Left lung (tissue), 14 donors: ENCODE measurements at places on chromosomes 13 and 19.

DNA sequence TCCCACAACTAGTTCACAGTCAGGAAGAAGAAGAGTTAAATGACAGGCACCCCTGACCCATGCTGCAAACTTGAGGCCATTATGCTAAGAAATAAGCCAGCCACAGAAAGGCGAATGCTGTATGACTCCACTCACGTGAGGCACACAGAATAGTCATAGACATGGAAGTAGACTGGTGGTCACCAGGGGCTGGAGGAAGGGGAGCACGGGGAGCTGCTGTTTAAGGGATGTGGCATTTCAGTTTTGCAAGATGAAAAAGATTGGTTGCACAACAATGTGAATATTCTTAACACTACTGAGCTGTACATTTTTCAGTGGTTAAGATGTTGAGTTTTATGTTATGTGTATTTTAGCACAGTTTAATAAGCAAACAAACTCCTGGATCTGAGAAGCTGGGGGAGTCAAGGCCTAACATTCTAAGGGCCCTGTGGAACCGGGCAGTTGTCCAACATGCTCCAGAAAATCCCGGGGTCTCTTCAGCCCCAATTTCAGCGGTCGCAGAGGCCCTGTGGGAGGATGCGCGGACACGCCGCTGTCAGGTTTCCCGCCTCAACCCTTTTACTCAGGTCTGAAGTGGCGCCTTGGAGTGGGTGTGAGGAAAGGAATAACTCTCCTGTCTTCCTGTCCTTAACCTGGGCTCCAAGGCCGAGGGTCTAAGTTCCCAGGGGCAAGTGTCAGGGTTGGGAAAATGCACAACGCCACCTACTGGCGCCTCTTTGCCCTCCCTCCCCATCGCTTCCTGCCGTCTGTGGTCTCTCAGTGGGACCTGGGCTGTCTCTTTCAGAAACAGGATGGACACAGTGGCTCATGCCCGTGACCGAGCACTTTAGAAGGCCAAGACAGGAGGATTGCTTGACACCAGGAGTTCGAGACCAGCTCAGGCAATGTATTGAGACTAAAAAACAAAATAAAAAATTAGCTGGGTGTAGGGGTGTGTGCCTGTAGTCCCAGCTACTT lies 4.4 kb upstream of the TMEM272 start:
- no peaks in the 10 kb centered on the region for H3K36me3 ChIP-seq
- no peak overlapping the region for H3K27ac ChIP-seq
- H3K4me1 ChIP-seq: no peaks in the 10 kb centered on the region
- no peak overlapping the region for H3K4me3 ChIP-seq
- no peak for DNase-seq

- no peak overlapping the region for H3K27ac ChIP-seq
- no peaks in the 10 kb centered on the region for H3K4me1 ChIP-seq
- DNase-seq: peak; percentile 75
These were observed 51.6 kb downstream of the ZNF146 start for GRCh38 chr19:36266375-36266961.

DNA sequence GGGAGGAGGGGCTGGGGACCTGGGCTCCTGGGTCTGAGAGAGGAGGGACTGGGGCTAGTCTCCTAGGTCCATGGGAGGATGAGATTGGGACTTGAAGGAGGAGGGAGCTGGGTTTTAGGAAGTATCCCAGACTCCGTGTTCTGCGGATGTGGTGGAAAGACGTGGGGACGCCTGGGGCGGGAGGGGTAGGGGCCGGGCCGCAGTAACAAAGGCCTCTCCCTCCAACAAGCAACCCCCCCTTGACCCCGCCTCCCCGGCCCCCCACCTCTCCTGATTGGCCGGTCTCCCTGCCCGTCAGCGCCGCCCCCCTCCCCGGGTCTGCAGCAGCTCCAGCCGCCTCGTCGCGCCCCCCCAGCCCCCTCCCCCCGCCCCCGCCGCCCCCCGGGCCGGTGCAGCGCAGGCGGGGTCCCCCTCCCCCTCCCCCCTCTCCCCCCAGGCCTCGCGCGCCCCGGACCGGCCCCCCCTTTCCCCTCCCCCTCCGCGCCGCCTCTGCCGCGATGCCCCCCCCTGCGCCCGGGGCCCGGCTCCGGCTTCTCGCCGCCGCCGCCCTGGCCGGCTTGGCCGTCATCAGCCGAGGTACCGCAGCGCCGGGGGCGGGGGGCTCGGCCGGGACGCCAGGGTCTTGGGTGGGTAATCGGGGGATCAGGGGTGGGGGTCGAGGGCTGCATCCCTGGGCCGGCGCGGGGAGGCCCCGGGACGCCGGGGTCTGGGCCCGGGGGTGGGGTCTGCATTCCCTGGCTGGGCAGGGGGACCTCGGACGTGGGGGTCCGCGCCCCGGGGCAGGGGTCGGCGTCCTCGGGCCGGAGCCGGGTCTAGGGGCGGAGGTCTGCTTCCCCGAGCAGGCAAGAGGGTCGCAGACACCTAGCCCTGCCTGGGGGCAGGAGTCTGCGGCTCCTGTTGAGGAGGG lies at the start of gene IGLON5:
IGLON5 (plus strand) TSS at position 294 of the 907 bp plus-strand sequence; CDS start at position 498, 204 bp downstream.
- no peaks in the 10 kb centered on the region for H3K4me1 ChIP-seq
- no peak within 1 kb of the TSS for H3K27ac ChIP-seq
- DNase-seq: no peak
- H3K4me3 ChIP-seq: no peak within 1 kb of the TSS

DNA sequence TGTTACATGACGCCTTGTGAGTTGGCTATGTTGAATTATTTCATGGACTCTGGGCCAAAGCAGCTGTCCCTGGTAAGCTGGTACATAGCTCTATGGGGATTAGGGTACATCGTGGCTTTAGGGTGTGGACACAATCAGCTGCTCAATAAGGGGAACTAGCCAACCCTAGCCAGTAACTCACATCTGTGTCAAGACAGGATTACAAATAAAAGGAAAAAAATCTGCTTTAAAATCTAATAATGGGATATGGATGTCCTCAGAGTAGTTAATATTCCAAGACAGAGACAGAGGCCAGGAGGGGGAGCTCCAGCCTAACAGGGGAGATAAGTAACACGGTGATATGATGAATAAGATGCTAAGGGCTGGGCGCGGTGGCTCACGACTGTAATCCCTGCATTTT lies 21.1 kb upstream of the ZNF766 start:
- H3K27me3 ChIP-seq: no peaks in the 10 kb centered on the region
- no peak overlapping the region for H3K4me3 ChIP-seq
- no peaks in the 10 kb centered on the region for H3K4me1 ChIP-seq
- H3K27ac ChIP-seq: no peak overlapping the region
- no peak for DNase-seq

DNA sequence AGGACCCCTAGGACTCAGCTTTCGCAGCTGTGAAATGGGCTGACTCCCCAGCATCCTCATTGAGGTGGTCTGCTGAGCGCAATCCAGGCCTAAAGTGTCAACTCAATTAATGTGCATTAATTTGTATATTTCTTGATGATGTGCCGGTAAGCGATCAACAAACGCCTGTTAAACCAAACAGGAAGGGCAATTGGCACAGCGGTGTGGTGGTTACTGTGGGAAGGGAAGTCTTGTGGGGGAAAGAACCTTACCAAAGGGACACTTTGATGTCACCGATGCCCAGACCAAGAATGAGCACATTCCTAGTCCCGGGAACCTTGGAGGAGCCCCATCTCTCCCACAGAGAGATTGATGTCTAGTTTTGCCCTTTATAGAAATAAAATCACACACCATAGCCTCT lies 1.6 kb downstream of the JAK3 start:
- no peaks in the 10 kb centered on the region for H3K27me3 ChIP-seq
- no peaks in the 10 kb centered on the region for H3K4me1 ChIP-seq
- peak overlapping the region; percentile 53 for H3K4me3 ChIP-seq
- peaks cover 27% of the 10 kb centered on the region for H3K36me3 ChIP-seq
- no peak overlapping the region for H3K27ac ChIP-seq

DNA sequence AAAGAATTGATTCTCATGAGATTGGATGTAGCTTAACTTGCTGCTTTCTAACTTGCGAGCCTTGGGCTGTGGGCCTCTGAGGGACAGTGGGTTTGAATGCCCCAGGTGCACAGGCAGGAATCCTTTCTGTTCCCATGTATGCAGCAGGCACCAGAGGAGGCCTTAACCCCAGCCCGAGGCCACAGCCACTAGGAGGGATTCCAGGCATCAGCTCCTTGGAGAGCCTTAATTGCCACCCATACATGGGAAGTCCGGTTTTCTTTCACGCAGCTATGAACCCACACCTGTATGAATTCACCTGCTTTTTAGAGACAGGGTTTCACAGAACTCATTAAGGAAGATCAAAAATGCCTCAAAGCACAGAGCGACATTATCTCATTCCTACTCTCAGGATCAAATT lies 117.9 kb downstream of the CRYL1 start:
- H3K4me1 ChIP-seq: no peaks in the 10 kb centered on the region
- no peak for DNase-seq
- no peaks in the 10 kb centered on the region for H3K36me3 ChIP-seq
- H3K4me3 ChIP-seq: no peak overlapping the region

- DNase-seq: no peak
- H3K27ac ChIP-seq: no peak overlapping the region
- no peak overlapping the region for H3K4me3 ChIP-seq
- H3K4me1 ChIP-seq: peaks cover 31% of the 10 kb centered on the region
- H3K27me3 ChIP-seq: no peaks in the 10 kb centered on the region
These were observed 10.8 kb downstream of the CLN5 start for GRCh38 chr13:77002590-77003190.

DNA sequence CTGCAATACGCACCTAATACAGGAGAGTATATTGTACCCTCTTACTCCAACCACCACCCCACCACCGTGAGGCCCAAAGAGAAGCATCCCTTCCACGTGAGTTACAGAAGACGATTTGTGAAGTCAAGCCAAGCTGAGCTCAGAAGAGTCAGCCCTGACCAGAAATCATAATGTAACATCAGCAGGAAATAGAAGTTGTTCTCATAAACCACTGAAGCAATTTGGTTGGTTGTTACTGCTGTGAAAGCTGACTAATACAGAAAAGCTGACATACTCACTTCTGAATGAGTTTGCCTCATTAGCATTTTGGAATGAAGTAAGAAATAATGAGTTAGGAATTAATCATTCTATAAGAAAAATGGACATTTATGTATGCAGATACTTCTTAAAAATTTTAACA lies 749.4 kb upstream of the SLC10A2 start:
- H3K27ac ChIP-seq: no peak overlapping the region
- DNase-seq: no peak
- H3K4me3 ChIP-seq: no peak overlapping the region
- H3K27me3 ChIP-seq: no peaks in the 10 kb centered on the region
- no peaks in the 10 kb centered on the region for H3K4me1 ChIP-seq

GRCh38 chr19:8576273-8576993 lies 809 bp downstream of the MYO1F start:
- no peaks in the 10 kb centered on the region for H3K36me3 ChIP-seq
- peak overlapping the region; percentile 90 for H3K27ac ChIP-seq
- H3K27me3 ChIP-seq: no peaks in the 10 kb centered on the region
- peaks cover 7% of the 10 kb centered on the region for H3K4me1 ChIP-seq
- H3K4me3 ChIP-seq: peak overlapping the region; percentile 57
- no peak for DNase-seq

- no peaks in the 10 kb centered on the region for H3K36me3 ChIP-seq
- peaks cover 54% of the 10 kb centered on the region for H3K4me1 ChIP-seq
- peak overlapping the region; percentile 91 for H3K27ac ChIP-seq
- DNase-seq: peak; percentile 88
- H3K4me3 ChIP-seq: peak overlapping the region; percentile 60
- no peaks in the 10 kb centered on the region for H3K27me3 ChIP-seq
These were observed 3.5 kb downstream of the FSTL3 start for GRCh38 chr19:679418-680286.

DNA sequence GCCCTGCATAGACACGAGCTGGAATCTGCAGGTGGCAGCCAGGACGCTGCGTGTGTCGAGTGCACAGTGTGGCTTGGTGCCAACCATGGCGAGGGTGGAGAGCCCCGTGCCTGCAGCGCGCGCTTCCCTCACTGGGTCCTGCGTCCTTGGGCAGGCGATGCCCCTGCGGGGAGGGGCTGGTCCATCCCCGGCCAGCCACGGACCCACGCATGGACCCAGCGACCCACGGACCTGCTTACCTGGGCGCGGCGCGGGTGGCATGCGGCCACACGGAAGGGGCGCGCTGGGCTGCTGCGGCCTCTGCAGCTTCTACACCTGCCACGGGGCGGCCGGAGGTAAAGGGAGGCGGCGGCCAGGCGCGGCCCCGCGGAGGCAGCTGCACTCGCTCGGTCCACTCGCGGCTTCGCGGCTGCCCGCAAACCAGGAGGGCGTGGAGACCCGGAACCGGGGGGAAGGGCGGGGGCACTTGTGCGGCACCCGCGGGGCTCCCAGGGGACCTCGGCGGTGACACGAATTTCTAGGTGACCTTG lies 569 bp upstream of the MCF2L start:
- peaks cover 4% of the 10 kb centered on the region for H3K4me1 ChIP-seq
- H3K27me3 ChIP-seq: peaks cover 10% of the 10 kb centered on the region
- no peaks in the 10 kb centered on the region for H3K36me3 ChIP-seq
- DNase-seq: peak; percentile 84
- H3K4me3 ChIP-seq: peak overlapping the region; percentile 49

GRCh38 chr13:60347690-60348089 lies 49.3 kb upstream of the TDRD3 start:
- no peaks in the 10 kb centered on the region for H3K27me3 ChIP-seq
- H3K36me3 ChIP-seq: no peaks in the 10 kb centered on the region
- H3K4me1 ChIP-seq: no peaks in the 10 kb centered on the region
- H3K4me3 ChIP-seq: no peak overlapping the region

GRCh38 chr13:31310786-31311185 lies 111.0 kb downstream of the B3GLCT start:
- peaks cover 31% of the 10 kb centered on the region for H3K36me3 ChIP-seq
- H3K4me3 ChIP-seq: no peak overlapping the region
- H3K27me3 ChIP-seq: no peaks in the 10 kb centered on the region
- no peaks in the 10 kb centered on the region for H3K4me1 ChIP-seq

DNA sequence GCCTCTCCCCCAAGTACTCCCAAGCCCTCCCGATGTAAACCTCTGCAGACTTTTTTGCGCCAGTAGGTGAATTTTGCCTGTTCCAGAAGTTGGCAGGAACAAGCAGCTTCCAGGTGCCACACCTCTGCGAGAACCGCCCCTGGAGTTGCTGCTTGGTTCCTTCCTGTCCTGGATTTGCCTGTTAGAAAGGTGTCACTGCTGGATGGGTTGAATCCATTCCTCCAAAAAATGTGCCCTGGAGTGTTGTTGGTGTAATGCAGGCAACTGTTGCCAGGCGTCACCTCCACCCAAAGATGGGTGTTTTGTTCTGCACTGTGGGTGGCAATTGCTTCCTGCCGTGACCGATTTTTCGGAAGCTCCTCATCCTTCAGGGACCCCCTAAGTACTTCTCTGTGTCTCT lies 5.7 kb downstream of the PGPEP1 start:
- H3K27ac ChIP-seq: no peak overlapping the region
- peaks cover 21% of the 10 kb centered on the region for H3K36me3 ChIP-seq
- no peaks in the 10 kb centered on the region for H3K4me1 ChIP-seq
- no peaks in the 10 kb centered on the region for H3K27me3 ChIP-seq

GRCh38 chr13:74695021-74695800 lies 561.0 kb upstream of the KLF12 start:
- no peak overlapping the region for H3K4me3 ChIP-seq
- no peak for DNase-seq
- no peaks in the 10 kb centered on the region for H3K27me3 ChIP-seq
- H3K27ac ChIP-seq: no peak overlapping the region

- no peaks in the 10 kb centered on the region for H3K36me3 ChIP-seq
- H3K4me1 ChIP-seq: no peaks in the 10 kb centered on the region
- no peaks in the 10 kb centered on the region for H3K27me3 ChIP-seq
These were observed 155.7 kb downstream of the LACC1 start for GRCh38 chr13:44035400-44035799.
